ENCODE measurements at places on chromosomes 4 and X.

DNA sequence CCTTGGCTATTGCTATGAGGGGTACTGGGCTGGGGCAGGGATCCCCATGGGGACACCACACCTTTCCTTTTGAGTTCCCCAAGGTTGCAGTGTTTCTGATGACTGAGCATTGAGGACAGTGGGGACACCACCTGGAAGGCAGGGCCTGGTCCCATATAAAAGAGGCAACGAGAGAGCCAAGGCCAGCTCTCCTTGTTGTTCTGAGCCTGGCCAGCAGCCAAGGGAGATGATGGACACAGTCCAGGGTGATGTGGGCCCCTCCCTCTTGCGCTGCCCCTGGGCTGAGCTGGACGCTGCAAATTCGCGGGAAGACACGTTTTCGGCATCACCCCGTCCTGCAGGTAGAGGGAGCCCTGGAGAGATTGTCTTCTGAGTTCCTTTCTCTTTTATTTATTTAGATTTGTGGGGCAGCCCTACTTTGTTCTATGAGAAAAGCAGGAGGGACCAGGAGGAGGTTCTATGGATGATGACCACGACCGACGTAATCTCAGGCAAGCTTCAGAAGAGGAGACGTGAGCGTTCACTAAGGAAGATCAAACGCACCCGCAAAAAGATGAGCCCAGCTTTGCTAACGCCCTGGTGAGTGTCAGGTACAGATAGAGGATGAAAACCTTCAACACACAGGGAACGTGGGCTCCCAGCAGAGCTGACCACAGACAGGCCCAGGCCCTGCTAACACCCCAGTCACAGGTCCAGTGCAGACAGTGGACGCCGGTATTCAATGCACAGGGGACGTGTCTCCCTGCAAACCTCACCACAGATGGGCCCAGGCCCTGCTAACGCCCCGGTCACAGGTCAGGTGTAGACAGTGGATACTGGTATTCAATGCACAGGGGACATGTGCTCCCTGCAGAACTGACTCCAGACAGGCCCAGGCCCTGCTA lies 97.4 kb downstream of the SHOX start:
- DNase-seq, result no peak

DNA sequence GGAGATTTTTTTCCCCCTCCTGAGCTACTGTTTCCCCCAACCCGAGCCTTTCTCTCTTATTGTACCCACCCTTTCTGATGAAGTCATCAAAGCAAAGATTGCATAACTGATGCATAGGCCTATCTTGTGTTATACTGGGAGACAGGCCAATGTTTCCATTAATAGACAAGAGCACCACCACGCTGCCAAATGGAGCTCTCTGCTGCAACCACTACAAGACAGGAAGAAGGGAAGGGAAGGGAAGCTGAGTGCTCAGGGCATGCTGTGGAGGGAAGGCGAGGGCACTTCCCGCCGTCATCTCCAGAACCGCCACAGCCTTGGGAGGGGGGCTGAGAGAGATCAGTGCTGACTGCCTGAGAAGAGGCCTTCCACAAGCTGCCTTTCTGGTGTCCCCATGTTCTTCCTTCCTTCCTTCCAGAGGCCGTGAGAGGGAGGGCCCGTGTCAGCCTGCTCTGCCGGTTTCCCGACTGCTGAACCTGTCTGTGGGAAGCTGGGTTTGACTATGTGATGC lies 75.0 kb downstream of the MGST2 start:
- DNase-seq, result peak; percentile 89

GRCh38 chrX:40735325-40736169 lies at the start of gene MED14:
TSS of gene MED14 (minus strand) at chrX:40735542. CDS start at chrX:40735412, 130 bp downstream.
- DNase-seq, result peak; percentile 52

- no peak for DNase-seq
Measured at GRCh38 chr4:4477391-4477790, 64.5 kb downstream of the STX18 start.

DNA sequence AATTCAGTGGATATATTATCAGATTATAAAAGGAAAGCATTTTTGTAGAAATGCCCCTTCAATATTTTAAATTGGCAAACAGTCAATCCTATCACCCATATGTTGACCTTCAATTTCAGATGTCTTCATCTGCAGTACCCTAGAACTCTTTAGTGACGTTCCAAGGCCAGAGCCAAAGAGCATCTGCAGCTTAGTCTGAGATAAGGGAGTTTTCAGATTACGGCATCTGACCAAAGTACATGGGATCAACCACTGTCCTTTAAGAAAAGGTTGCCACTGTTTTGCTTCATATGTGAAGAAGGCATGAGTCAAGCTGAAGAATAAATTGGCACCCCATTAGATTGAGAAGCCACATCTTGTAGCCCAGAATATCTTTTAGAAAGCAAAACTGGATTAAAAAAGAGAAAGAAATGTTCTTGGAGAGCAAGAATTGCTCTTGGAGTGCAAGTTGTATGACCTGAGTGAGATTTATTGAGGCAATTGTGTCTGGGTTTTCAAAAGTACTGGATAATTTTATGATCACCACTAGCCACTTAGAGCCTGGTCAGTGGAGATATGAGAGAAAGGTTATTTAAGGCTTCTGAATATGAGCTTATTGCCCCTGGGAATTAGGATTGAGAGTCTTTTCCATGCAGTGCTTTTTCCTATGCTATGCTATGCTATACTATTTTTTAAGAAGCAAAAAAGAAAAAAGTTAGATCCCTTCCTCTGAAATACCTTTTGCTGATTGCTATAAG lies 251.9 kb upstream of the NR3C2 start:
- DNase-seq, result no peak

DNA sequence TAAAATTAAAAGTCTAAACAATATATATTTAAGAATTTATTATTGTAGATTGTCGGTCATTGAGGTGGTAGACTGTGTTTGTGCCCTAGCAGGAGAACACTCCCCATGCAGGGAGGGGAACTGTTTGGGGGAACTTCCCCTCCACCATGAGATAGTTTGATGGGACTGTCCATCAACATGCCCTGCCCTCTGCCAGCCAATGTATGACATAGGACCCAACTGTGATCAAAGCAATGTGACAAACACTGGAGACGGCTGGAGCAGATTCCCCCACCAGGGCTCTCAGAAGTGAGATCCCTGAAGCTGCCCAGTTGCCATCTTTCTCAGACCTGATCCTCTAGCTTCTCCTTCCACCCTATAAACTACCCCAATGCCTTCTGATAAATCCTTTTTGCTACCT lies 44.9 kb downstream of the SH3KBP1 start:
- no peak for DNase-seq

DNA sequence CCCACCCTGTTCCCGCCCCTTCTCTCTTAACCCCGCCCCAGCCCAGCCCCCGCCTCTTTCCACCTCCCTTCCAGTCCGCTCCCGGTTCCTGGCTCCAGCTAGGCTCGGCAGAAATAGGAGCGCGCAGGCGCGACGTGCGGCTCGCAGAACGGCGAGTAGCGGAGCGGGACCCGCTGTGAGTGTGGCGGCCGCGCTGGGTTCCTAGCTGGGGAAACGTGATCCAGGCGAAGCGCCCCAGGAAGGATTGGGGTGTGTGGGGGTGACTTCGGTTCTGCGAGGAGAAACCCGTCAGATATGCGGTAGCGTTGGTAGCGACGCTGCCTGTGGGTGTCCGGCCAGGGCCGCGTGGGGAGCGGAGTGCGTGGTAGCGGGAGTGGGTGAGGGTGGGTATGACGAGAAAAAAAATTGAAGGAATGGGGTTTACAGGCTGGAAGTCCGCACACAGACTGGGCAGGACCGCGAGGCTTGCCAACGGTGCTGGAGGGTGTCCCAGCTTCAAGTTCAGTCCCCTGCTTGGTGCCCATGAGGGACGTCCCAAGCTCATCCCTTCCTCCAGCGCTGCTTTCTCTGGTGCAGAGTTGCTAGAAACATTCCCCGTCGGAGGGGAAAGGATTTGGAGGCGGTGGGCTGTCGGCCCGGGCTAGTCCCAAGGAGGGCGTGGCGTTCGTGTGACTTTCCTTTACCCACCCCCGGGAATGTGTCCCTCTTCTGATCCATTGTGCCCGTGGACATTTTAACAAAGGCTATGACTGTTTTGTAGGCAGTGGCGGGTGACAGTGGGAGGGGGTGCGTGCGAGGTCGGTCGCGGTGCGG lies at the start of gene PRRG1:
Gene PRRG1 (plus strand): TSS at position 144 of the 813 bp plus-strand sequence. CDS start 56,886 bp downstream, outside the sequence.
- DNase-seq, result peak; percentile 50

GRCh38 chr4:145285928-145286327 lies 105.5 kb upstream of the OTUD4 start:
- DNase-seq, result no peak

- no peak for DNase-seq
Measured at GRCh38 chrX:123771449-123772064, 38.7 kb upstream of the THOC2 start.

GRCh38 chr4:176443646-176444409 lies 124.1 kb downstream of the SPCS3 start:
- no peak for DNase-seq

DNA sequence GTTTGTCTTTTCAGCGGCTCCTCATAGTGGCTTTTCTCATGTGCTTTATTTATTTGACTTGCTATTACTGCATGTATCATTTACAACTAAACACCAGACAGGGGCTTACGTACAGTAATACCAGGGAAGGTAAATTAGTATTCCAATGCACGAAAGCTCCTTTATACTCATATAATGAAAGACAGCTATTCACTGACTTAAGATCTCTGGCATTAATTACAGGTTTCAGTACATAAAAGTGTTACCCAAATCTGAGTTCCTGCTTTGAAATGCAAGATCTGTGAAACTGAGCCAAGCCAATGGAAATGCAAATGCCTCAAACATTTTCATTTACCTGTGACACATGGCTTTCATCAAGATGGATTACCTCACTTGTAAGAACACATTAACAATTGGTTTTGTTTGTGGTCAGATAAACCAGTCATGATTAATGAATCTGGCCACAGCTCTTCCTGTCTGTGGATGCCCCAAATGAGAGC lies 107.2 kb downstream of the ANAPC4 start:
- no peak for DNase-seq

DNA sequence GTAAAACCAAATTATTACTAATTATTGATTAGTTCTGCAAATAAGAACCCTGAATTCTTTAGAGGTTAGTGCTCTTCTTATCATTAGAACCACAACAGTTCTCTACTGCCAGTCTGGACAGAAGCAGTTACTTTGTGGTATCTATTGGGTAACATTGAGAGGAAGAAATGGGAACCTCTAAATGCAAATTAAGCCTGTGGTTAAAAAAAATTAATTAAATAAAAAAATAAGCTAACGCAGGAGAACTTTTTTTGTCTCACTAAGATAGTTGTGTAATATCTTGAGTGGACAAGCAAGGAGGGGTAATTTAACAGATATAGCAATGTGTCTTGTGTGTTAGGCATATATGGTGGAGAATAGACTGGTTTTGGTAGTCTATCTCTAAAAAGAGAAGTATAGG lies 32.9 kb upstream of the TET2 start:
- no peak for DNase-seq

- DNase-seq, result no peak
Measured at GRCh38 chr4:7587433-7588405, 153.0 kb upstream of the PSAPL1 start.

- DNase-seq, result no peak
Measured at GRCh38 chr4:148068065-148068911, 336.4 kb downstream of the ARHGAP10 start.

DNA sequence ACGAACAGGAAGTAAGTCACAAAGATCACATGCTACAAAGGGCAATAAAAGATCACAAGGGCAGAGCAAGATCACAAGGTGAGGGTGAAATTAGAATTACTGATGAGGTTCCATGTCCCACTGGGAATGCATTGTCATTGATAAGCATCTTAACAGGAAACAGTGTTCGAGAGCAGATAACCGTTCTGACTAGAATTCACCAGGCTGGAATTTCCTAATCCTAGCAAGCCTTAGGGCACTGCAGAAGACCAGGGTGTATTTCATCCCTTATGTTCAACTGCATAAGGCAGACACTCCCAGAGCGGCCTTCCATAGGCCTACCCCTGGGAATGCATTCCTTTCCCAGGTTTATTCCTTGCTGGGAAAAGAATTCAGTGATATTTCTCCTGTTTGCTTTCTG lies 980.6 kb upstream of the LCORL start:
- no peak for DNase-seq

GRCh38 chr4:149164282-149164681 lies 651.4 kb downstream of the IQCM start:
- DNase-seq, result no peak

DNA sequence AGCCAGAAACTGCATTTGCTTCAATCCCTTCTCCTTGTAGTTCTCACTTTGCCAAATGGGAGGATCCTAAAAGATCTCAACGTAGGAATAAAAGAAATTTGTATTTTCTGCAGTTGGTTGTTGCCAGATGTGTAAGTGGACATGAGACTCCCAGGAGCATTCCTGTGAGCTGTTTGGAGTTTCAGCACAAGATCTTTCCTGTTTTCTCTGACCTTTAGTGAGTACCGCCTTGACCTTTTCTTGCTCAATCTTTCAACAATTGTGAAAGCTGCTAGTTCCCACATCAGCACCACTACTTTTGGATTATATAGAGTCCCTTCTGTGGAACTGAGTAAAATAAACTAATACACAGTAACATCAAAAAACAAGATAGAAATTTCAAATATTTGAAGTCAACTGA lies 683.8 kb upstream of the PABPC4L start:
- peak; percentile 23 for DNase-seq

DNA sequence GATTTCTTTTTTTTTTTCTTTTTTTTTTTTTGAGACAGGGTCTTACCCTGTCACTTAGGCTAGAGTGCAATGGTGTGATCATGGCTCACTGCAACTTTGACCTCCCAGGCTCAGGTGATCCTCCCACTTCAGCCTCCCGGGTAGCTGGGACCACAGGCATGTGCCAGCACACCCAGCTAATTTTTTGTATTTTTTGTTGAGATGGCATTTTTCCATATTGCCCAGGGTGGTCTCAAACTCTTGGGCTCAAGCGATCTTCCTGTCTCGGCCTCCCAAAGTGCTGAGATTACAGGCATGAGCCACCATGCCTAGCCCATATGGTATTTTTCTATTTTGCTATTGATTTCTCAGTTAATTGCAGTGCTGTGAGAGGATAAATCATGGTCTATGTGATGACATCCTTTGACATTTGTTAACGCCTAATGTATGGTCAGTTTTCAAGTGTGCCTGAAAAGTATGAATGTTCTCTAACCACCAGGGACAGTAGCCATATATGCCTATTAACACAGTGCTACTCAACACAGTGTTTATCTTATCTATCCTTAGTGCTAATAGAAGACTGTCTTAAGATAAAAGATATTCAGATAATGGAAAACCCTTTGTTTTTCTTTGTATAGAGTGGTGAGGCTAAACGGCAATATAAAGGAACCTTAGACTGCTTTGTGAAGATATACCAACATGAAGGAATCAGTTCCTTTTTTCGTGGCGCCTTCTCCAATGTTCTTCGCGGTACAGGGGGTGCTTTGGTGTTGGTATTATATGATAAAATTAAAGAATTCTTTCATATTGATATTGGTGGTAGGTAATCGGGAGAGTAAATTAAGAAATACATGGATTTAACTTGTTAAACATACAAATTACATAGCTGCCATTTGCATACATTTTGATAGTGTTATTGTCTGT lies 9.1 kb upstream of the HSPA4L start:
- DNase-seq, result no peak

All from skeletal muscle cell (primary cell).